ENCODE measurements at places on chromosomes 3 and 15.

GRCh38 chr15:58875343-58875742, 58.1 kb downstream of the SLTM start:
- no peak for DNase-seq

- no peak for DNase-seq
Measured at GRCh38 chr3:52786330-52787215, 8.0 kb upstream of the ITIH3 start.

DNA sequence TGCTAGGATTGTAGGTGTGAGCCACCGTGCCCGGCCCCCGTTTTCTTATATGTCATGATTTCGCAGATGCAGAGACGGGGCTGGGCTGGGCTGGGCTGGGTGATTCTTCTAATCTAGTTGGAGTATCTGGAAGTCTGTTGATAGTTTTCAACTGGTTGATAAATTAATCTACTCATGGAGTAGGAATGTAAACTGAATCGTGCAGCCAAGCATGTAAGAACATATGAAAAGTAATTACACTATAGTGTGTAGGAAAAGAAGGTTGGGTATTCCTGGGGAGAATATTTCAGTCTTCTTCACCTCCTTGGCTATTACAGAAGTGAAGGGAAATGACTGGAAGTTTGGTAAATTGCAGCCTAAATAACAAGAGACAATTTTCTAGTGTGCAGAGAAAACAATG, 82.6 kb upstream of the MAGI1 start:
- no peak for DNase-seq

- peak; percentile 81 for DNase-seq
Measured at GRCh38 chr15:77543159-77543882, 89.4 kb downstream of the LINGO1 start.

DNA sequence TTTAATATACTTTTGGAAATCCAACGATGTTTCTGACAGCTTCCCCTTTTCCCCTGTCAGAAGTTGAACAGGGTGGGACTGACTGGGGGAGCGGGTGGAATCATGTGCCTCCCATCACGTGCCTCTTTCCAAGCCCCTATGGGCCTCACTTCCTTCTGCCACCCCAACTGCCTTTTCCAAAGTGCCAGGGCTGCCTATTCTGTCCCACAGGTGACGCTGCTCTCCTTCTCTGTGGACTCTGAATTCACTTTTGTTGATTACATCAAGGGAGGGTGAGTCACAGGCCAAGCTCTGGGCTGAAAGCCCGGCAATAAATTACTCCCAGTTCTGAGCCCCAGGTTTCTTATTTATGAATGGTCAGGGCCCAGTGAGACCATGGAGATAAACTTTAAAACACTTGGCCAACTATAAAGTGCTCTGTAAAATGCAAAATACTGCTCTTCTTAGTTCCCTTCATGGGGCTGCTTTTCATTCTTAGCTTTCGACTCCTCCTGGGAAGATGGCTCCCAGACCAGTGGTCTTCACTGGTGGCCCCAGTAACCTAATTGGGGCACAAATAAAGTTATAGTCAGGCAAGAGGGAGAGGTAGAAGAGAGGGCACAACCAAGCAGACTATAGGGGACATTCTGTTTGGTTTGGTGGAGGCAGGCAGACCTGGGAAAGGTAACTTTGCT, 12.3 kb downstream of the CPNE9 start:
- DNase-seq, result peak; percentile 53

DNA sequence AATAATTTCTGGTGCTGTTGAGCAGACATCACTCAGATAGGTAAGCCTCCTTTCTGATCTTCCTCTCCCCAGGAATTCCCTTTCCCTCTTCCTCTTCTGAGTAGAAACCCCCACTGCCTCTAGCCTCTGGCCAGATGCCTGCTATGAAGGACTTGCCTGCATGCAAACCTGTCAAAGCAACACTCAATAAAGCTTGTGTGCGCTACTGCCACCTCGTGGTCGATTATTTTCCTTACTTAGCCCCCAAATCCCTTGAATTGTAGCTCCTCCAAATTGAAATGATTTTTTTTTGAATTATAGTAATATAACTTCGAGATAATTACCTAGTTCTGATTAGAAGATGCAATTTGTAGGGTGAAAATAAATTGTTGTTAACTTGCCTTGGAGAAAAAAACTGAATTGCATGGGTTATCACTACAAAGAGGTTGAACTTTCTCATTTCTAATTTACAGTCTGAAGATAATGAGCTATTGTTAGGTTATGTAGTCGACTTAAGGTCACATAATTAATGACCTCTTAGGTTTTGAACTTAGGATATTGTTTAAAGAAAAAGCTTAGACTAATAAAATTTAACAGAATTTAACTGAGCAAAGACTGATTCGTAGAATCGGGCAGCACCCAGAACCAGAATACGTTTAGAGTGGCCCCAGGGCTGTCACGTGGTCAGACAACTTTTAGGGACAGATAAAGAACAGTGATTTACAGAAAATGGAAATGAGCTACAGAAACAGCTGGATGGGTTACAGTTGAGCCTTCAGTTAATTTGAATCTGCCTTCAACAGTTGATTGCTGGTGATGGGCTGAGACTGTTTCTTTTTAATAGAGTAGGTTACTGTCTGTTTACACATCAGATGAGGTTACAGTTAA, 269.3 kb downstream of the ARPP21 start:
- peak; percentile 69 for DNase-seq

GRCh38 chr15:79432345-79433275, 474 bp downstream of the MINAR1 start:
- DNase-seq, result no peak

- DNase-seq, result no peak
Measured at GRCh38 chr3:71127844-71128243, 455.7 kb downstream of the FOXP1 start.

DNA sequence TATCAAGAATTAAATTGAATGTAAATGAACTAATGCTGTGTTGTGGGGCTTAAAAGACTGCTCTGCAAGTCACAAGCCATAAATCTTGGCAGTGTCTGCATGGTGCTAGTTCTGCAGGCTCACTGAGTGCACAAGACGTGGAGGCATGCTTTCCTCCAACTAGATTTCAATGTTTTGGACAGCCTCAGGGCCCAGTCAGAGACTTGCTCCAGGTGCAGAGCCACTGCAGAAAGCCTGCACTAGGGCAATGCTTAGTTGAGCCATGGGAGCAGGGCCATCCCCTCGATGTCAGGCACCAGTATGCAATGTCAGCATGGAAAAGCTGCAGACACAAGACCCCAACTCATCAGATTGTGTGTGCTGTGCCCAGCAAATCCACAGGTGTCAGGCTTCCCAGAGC, 234.5 kb upstream of the CDIN1 start:
- DNase-seq, result no peak

- DNase-seq, result no peak
Measured at GRCh38 chr3:160616716-160617115, 51.3 kb upstream of the KPNA4 start.

GRCh38 chr15:48440084-48440483, 108.9 kb downstream of the DUT start:
- DNase-seq, result no peak

DNA sequence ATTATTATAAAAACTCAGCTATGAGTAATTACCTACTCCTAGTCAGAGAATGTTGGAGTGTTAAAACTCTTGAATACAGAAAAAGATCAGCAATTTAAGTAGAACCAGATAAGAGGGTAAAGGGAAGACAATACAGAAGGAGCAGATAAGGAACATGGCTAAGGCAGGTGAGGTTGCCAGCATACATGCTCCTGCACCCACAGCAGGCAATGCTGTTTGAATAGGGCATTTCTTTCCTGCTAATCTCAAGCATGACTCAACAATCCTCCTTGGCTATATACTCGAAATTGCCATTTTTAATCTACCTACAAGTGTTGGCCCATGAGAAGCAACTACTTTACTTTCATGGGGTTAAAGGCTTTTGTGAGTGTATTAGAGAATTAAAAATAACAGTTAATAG, 494.5 kb downstream of the DIPK2A start:
- DNase-seq, result no peak
